ENCODE measurements at places on chromosomes 7 and 10.

DNA sequence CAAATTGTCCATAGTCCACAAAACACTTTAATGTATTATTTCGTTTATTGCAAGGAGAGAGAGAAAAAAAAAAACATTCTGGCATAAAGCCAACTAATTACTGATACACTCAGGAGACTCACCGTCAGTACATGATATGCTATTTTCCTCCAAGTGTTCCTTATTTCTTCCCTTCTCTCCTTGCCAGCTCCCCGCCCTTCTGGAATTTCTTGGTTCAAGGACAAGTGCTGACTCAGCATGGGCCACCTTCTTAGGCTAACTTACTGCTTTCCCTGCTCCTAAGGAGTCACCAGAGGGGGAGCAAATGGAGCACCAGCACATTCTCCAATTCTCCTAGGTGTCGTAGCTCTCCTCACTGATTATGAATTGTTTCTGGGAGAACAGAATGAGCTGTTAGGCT, 133.8 kb upstream of the HDAC9 start:
- no peak for DNase-seq

DNA sequence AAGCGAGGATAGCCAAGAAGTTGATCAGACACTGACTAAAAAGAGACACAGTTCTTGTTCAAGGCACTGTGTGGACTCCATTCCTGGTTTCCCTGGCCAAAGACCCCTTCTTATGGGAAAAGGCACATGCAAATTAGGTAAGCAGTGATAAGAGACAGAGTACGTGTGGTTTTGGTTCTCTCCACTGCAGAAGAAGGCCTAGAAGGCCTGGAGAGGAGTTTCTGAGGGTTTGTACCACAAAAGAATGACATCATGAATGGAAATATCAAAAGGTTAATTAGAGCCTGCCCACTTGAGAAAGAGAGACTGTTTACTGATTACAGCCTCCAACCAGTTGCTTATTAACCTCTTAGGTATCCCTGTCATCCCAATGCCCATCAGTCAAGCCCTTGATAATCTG, 137.5 kb downstream of the ZNF365 start:
- DNase-seq: no peak

- no peak for DNase-seq
These were observed 126.5 kb downstream of the PLPP4 start for GRCh38 chr10:120583424-120584108.

DNA sequence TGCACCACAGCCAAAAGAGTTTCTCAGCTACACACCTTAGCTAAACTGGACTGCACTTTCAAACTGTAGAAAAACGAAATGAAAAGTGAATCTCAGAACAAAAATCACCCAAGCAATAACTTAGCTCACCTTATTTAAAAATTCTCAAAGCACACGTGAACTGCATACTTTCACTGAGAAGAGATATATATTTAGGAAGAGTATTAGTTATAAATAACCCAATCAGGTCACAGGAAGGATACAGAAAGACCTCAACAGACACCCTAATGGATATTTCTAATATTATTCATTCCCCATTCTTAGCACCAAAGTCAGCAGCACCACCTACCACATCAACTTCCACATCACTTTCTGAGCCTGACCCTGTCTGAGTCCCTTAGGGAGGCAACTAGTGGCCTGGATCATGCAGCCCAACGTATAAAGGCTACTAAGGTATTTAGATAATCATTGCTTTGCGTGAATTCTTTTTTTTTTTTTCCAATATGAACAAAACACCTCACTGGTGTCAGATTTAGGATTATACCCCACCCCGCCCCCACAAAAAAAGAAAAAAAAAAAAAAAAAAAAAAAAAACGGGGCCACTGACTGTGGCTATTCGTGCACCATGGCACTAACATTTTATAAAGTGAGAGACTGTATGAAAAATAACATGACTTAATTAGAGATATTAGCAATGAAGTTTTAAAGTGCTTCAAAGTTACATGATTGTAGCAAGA, 2.6 kb downstream of the ABI1 start:
- DNase-seq: peak; percentile 11

GRCh38 chr10:96334616-96335526, 23.9 kb downstream of the OPALIN start:
- DNase-seq: peak; percentile 80

All from GM03348 (cell line).